ENCODE measurements at places on chromosomes 4 and X. TPM values are rescaled to one million over a fixed set of nuclear protein-coding genes. Genes with fewer than 3 reads are reported as not detected.

DNA sequence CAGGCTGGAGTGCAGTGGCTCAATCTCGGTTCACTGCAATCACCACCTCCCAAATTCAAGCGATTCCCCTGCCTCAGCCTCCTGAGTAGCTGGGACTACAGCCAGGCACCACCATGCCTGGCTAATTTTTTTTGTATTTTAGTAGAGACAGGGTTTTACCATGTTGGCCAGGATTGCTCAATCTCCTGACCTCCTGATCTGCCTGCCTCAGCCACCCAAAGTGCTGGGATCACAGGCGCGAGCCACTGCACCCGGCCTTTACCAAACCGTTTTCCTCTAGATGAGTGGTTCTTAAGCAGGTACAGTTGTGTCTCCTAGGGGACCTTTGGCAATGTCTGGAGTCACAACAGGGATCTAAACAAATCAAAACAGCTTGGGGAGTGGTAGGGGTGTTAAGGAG, 11.6 kb downstream of the AMELX start:
- H3K4me1 ChIP-seq: no peaks in the 10 kb centered on the region
- no peaks in the 10 kb centered on the region for H3K36me3 ChIP-seq
- H3K27ac ChIP-seq: no peak overlapping the region
- H3K4me3 ChIP-seq: no peak overlapping the region
- no peak for DNase-seq
- no peaks in the 10 kb centered on the region for H3K27me3 ChIP-seq

PAGE5 gene
- total RNA-seq: not detected

DNA sequence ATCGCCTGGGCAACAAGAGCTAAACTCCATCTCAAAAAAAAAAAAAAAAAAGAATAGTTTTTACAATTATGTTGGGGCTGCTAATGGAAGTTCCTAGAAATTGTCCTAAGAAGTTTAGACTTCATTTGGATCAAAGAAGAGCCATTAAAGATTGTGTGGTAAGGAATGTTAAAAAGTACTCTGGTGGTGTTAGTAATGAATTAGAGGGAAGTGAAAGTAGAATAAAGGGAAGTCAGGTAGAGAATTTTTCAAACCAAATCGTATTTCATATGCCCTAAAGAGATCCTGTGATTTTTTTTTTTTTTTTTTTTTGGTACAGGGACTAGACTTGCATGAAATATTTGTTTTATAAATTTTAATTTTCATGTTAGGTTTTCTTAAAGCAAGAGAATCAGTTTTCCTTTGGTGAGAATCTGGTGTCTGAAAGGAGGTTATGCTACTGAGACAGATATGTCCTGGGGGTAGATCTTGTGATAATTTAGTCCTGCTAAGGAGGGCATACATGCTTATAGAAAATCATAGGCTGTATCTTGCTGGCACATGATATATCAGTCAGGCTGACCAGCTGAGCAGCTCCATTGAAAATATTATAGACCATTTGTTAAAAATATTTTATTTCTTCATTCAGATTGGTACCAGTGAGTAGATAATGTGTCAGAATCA, 10.7 kb downstream of the SEC24B start:
- no peak overlapping the region for H3K27ac ChIP-seq
- no peaks in the 10 kb centered on the region for H3K36me3 ChIP-seq
- peaks cover 30% of the 10 kb centered on the region for H3K4me1 ChIP-seq
- H3K4me3 ChIP-seq: no peak overlapping the region
- no peak for DNase-seq
- H3K27me3 ChIP-seq: no peaks in the 10 kb centered on the region

MAEA gene
- 83.8 TPM for total RNA-seq
